B cell (primary cell): ENCODE measurements at places on chromosomes 3 and 15.

DNA sequence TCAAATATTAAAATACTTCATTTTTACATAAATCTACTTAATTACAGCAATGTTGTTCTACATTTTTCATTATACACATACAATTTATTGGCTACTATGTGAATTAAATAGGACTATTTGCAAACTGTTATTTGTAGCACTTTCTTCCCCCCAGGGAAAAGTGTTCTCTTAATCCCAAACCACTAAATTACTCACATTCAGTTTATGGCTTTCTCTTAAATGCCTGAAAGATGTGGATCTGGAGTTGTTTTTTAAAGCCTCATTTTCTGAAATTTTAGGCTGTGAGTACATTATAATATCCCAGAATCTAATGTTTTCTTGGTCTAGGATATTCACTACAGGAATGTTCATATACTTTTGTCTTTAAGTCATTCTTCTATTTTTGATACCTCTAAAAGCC, 32.7 kb downstream of the PRTG start:
- H3K27ac ChIP-seq, result no peak overlapping the region
- H3K27me3 ChIP-seq, result no peaks in the 10 kb centered on the region
- no peaks in the 10 kb centered on the region for H3K36me3 ChIP-seq
- no peak for DNase-seq
- H3K4me3 ChIP-seq, result no peak overlapping the region

- DNase-seq, result no peak
- H3K27ac ChIP-seq, result no peak overlapping the region
These were observed 105.4 kb downstream of the ABHD5 start for GRCh38 chr3:43796041-43796596.

DNA sequence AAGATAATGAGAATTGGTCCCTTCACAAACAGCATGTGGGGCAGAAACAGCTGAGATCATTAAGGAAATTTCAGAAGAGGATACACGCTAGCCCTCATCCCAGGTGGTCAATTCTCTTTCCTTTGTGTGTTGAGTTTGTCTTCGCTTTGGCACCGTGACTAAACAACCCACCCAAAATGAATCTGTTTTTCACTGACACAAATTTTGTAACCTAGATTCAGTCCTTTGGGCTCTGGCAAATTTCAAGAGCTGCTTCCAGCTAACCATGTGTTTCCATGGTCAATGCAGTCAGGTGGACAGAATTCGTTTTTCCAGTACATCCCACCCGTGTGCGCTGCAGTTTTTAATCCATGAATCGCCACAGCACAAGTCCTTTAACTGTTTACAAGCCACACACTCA, 435.4 kb downstream of the WDR72 start:
- H3K27ac ChIP-seq, result no peak overlapping the region
- H3K4me3 ChIP-seq, result no peak overlapping the region
- H3K36me3 ChIP-seq, result no peaks in the 10 kb centered on the region
- no peaks in the 10 kb centered on the region for H3K4me1 ChIP-seq

- no peak overlapping the region for H3K27ac ChIP-seq
- H3K4me1 ChIP-seq, result peaks cover 18% of the 10 kb centered on the region
- H3K36me3 ChIP-seq, result no peaks in the 10 kb centered on the region
- H3K27me3 ChIP-seq, result no peaks in the 10 kb centered on the region
- no peak for DNase-seq
- no peak overlapping the region for H3K4me3 ChIP-seq
These were observed 101.2 kb downstream of the CD47 start for GRCh38 chr3:107989661-107990060.

DNA sequence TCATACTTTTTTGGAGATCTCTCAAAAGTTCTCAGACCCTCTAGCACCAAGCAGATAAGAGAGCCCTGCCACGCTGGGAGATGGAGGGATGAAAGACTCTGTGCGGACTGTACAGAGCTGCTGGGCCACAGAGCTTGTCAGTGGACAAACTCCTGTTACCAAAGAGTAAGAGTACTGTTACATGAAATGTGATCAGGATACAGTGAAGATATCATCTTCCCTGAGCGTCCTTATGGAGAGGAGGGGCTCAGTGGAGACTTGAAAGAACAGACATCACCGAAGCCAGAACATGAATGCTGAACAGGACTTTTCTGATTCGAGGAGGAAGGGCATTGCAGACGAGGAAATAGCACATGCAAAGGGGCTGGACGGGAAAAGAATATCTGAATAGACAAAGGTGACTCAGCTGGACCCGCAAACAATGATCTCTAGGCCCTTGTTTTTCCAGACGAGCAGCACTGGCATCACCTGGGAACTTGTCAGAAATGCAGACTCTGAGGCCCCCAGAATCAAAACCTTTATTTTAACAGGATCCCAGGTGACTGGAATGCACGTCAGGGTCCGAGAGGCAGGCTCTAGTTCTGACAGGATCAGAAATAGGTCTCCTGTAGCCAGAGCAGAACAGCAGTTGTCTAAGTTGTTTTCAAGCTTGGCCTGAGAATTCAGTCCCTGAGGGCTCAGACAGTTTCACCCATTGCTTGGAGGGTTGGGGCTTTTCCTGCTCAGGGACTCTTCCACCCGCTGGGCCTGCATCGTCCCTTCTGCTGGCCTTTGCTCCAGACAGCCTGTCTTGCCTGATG, 277.9 kb downstream of the RPLP1 start:
- peaks cover 17% of the 10 kb centered on the region for H3K4me1 ChIP-seq
- H3K27me3 ChIP-seq, result peaks cover 3% of the 10 kb centered on the region
- no peaks in the 10 kb centered on the region for H3K36me3 ChIP-seq
- no peak overlapping the region for H3K4me3 ChIP-seq
- no peak for DNase-seq

DNA sequence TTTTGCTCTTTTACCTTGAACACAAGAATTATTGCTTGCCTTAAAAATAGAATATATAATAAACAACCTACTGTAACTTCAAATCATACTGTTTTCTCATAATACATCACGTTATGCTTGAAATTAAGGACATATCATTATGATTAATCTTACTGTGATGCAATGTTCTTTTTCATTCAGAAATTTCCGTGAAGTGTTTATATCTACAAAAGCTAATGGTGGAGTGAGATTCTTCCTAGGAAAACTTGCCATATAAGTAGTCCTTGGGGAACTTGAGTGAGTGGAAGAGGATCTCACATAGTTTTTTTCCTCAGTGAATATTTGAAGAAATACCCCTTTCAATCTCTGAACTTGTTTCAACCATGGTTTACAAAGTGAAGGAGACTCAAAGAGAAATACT, 498.7 kb upstream of the CBLB start:
- H3K27ac ChIP-seq, result no peak overlapping the region
- no peaks in the 10 kb centered on the region for H3K36me3 ChIP-seq
- DNase-seq, result no peak
- no peaks in the 10 kb centered on the region for H3K27me3 ChIP-seq
- no peaks in the 10 kb centered on the region for H3K4me1 ChIP-seq

- H3K27ac ChIP-seq, result no peak overlapping the region
- no peaks in the 10 kb centered on the region for H3K36me3 ChIP-seq
- H3K4me3 ChIP-seq, result no peak overlapping the region
- no peak for DNase-seq
- no peaks in the 10 kb centered on the region for H3K27me3 ChIP-seq
These were observed 13.2 kb downstream of the NR1I2 start for GRCh38 chr3:119794971-119795612.

GRCh38 chr3:101074518-101074917, 81.3 kb upstream of the ABI3BP start:
- H3K27ac ChIP-seq, result no peak overlapping the region
- no peak overlapping the region for H3K4me3 ChIP-seq
- no peaks in the 10 kb centered on the region for H3K27me3 ChIP-seq
- H3K36me3 ChIP-seq, result no peaks in the 10 kb centered on the region
- DNase-seq, result no peak

DNA sequence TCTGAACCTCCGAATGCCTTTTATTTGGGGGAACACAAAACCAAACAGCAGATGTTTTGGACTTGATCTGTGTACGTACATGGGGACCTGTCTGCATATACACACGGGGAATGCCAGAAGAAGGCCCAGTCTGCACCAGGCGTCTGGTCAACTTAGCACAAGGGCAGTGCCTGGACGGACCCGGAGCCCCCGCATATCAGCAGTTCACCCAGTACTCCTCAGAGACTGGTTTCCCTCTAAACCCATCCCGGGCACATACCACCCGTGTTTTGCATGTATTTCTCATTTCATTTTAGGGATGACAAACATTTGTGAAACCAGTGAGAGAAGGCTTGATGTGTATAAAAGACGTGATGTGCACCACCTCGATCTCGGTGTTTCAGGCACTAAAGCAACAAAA, 49.7 kb downstream of the KLHL25 start:
- H3K27me3 ChIP-seq, result no peaks in the 10 kb centered on the region
- H3K27ac ChIP-seq, result no peak overlapping the region
- H3K4me3 ChIP-seq, result no peak overlapping the region

- H3K27me3 ChIP-seq, result no peaks in the 10 kb centered on the region
- no peaks in the 10 kb centered on the region for H3K36me3 ChIP-seq
- peak overlapping the region; percentile 86 for H3K27ac ChIP-seq
- peak; percentile 89 for DNase-seq
These were observed 20.6 kb downstream of the SAMD7 start for GRCh38 chr3:169931747-169932520.

- H3K36me3 ChIP-seq, result no peaks in the 10 kb centered on the region
- H3K27me3 ChIP-seq, result no peaks in the 10 kb centered on the region
- H3K4me3 ChIP-seq, result no peak overlapping the region
- no peaks in the 10 kb centered on the region for H3K4me1 ChIP-seq
These were observed 346.1 kb downstream of the SI start for GRCh38 chr3:164732166-164732565.

GRCh38 chr3:2985479-2985878, 124.7 kb downstream of the IL5RA start:
- H3K4me1 ChIP-seq, result no peaks in the 10 kb centered on the region
- no peak overlapping the region for H3K4me3 ChIP-seq
- no peak for DNase-seq
- no peaks in the 10 kb centered on the region for H3K36me3 ChIP-seq

DNA sequence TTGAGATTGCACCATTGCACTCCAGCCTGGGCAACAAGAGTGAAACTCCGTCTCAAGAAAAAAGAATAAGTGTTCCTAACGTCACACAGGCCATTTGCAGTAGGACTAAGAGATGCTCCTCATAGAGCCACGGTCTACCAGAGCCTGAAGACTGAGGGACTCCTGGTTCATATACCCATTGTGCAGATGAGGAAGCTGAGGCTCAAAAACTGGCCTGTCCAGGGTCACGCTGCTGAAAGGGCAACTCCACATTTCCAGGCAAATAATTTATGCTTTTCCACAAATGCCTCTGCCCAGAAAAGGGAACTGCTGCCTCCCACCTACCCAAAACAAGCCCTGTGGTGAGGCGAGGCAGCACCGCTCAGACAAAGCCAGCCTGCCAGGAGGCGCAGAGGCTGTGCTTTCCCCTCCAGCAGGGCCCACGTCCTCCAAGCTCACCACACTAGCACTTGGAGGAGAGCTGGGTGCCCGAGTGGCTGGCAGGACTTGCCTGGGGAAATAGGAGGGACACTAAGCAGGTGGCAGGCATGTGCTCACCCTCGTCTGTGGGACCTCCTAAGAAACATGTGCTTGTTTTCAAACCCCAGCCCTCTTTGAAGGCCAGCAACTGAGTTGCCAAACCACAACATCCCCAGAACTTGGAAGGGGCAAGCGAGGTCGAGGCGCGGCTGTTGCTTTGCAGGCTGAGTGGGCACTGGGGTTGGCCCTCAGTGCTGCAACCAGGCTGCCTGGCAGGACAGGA, 195.6 kb downstream of the XXYLT1 start:
- DNase-seq, result no peak
- no peak overlapping the region for H3K4me3 ChIP-seq
- H3K27me3 ChIP-seq, result no peaks in the 10 kb centered on the region

- no peak overlapping the region for H3K4me3 ChIP-seq
- DNase-seq, result no peak
- no peaks in the 10 kb centered on the region for H3K36me3 ChIP-seq
These were observed 9.0 kb downstream of the ISL2 start for GRCh38 chr15:76345583-76345879.

DNA sequence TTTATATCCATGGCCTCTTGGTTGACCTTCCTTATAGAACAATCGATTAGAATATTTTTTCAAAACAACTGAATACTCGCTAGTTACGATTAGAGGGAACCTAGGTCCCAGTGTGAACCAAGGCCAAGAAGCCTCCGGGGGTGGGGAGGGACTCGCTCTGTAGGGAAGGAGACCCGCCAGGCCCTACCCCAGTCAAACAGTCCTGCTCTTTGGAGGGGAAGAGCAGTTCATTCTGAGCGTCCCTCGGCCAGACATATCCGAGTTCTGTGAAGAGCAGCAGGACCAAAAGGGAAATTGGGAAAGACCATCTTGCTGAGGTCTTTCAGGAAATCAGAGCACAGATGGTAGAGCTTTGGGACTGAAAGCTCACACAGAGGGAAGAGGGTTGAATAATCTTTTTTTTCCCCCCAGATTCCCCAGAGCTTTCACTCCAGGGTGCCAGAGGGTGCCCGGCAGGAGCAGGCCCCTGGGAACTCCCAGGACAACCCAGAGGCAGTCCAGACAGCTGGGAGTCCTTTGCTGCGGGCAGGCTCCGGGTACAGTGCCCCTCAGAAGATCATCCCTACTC, 137.2 kb upstream of the HES1 start:
- H3K36me3 ChIP-seq, result no peaks in the 10 kb centered on the region
- peaks cover 19% of the 10 kb centered on the region for H3K4me1 ChIP-seq
- no peak for DNase-seq
- no peak overlapping the region for H3K27ac ChIP-seq
- H3K4me3 ChIP-seq, result no peak overlapping the region

DNA sequence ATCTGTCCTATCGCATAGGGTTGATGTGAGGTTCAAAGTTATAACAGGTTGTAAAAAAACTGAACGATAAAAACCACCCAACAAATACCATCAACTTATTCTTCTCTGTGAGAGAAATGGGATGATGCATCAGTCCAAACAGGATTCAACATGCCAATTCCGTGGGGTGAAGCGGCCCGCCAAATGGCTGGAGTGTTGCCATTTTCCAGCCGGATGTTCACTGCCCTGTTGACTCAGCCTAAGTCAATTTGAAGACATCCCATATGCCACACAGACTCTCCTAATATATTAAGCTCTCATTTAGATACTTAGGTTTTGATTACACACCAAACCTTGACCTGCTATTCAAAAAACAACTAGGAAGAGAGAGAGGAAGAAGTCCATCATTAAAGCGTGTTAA, 311.1 kb downstream of the VPS13C start:
- no peaks in the 10 kb centered on the region for H3K4me1 ChIP-seq
- no peak overlapping the region for H3K27ac ChIP-seq
- H3K36me3 ChIP-seq, result no peaks in the 10 kb centered on the region
- H3K27me3 ChIP-seq, result no peaks in the 10 kb centered on the region

GRCh38 chr15:59315914-59316451, 56.7 kb downstream of the MYO1E start:
- H3K27me3 ChIP-seq, result no peaks in the 10 kb centered on the region
- no peaks in the 10 kb centered on the region for H3K36me3 ChIP-seq

- no peak overlapping the region for H3K4me3 ChIP-seq
- no peak overlapping the region for H3K27ac ChIP-seq
- no peaks in the 10 kb centered on the region for H3K27me3 ChIP-seq
- no peak for DNase-seq
These were observed 95.4 kb downstream of the CACNA1D start for GRCh38 chr3:53589806-53590205.

- DNase-seq, result no peak
- H3K36me3 ChIP-seq, result no peaks in the 10 kb centered on the region
- no peaks in the 10 kb centered on the region for H3K4me1 ChIP-seq
- no peak overlapping the region for H3K4me3 ChIP-seq
- no peak overlapping the region for H3K27ac ChIP-seq
These were observed 119.4 kb upstream of the NPHP3 start for GRCh38 chr3:132841621-132842020.

GRCh38 chr15:36658312-36658711, 78.9 kb downstream of the CDIN1 start:
- H3K27ac ChIP-seq, result no peak overlapping the region
- H3K36me3 ChIP-seq, result no peaks in the 10 kb centered on the region
- H3K4me1 ChIP-seq, result no peaks in the 10 kb centered on the region
- no peak for DNase-seq

GRCh38 chr3:122208579-122208978, 25.1 kb downstream of the CASR start:
- no peak for DNase-seq
- no peaks in the 10 kb centered on the region for H3K27me3 ChIP-seq
- no peak overlapping the region for H3K4me3 ChIP-seq
- H3K4me1 ChIP-seq, result no peaks in the 10 kb centered on the region
- no peaks in the 10 kb centered on the region for H3K36me3 ChIP-seq
